ENCODE measurements at places on chromosomes 5 and 9. TPM values are rescaled to one million over a fixed set of nuclear protein-coding genes. Genes with fewer than 3 reads are reported as not detected.

DNA sequence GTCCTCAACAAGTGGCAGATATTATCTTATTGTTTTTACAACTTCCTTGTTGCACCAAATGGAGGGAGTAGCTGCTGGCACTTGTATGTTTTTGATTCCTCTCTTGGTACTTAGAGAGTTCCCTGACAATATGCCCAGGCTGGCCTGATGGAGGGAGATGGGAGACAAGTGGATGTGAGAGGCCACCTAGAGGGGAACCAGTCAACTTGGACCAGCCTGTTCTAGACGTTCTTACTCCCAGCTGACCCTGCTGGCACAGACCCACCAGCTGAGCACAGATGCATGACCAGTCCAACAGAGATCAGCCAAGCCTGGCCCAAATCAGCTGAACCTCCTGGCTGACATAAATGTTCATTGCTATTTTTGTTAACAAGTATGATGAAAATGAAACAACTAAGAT is 60.9 kb upstream of the GDNF start:
- no peak for DNase-seq

GRCh38 chr9:99051406-99051805 is 53.5 kb upstream of the TGFBR1 start:
- no peak for DNase-seq

BTNL8 gene
- total RNA-seq, result not detected

DNA sequence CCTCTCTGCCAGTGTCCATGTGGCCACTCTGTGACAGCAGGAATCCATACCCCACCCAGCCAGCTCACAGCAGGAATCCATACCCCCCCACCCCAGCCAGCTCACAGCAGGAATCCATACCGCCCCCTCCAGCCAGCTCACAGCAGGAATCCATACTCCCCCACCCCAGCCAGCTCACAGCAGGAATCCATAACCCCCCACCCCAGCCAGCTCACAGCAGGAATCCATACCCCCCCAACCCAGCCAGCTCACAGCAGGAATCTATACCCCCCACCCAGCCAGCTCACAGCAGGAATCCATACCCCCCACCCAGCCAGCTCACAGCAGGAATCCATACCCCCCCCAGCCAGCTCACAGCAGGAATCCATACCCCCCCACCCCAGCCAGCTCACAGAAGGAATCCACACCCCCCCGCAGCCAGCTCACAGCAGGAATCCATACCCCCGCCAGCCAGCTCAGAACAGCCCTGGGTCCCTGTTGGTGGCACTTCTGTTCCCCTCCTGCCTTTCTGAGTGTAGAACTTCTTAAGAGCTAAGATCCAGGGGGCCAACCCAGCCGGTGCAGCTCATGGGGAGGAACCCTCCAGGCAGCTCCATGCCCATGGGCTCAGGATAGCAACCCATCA is 8.4 kb upstream of the RXRA start:
- no peak for DNase-seq

DNA sequence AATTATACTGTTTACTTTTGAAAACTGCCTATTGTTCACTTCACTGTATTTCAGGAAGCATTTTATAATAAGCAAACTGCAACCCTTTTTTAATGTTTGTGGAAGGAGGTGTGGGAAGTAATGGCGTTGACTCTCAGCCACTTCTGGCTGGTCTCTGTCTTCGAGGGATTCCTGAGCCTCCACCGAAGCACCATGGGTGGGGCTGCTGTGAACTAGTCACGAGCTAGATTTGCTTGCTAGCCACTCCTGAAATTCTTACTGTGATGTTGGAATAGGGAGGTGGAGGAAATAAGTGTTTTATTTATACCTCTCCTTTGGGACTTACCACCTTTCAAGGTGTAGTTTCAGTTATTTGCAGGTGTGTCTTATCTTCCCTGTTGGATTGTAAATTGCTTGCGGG is 26.8 kb downstream of the PIP5K1B start:
- no peak for DNase-seq

SOHLH1 gene
- total RNA-seq, result not detected

DNA sequence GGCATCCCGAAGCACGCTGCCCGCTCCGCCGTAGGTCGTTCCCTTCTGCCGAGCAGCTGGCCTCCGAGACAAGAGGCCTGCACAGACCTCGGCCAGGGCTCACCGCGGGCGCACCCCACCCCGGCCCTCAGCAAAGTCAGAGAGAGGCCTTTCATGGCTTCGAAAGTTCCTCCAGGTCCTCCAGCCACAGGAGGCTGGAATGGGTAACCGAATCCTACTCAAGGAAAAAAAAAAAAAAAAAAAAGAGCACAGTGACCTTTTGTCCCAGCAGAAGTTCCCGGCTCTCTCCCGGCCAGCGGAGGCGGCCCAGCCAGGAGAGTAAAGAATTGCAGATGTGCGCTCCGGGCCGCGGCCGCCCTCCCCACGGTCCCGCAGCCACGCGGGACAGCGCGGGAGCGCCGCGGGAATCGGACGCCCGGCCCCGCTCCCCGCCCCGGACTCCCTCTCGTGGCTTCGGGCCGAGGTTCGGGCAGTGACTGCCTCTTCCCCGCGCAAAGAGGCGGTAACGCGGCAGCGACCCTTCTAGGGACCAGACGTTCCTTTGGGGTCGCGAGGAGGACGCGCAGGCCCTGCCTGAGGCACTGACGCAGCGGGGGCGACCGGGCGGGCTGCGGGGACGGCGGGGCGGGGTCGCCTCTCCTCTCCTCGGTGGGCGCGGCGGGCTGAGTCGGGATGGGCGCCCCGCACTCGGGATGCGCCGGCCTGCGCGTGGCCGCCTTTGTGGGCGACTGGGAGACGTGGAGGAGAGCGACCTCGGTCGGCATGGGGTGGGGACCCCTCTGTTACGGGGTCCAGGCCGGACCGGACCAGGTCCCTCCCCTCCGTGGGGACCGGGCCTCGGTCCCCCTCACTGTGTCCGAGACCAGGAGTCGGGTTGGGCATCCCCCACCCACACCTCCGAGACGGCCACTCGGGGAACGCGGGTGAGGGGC is 754 bp downstream of the GFPT2 start:
- DNase-seq, result no peak

Data from esophagus squamous epithelium (tissue), 5 donors.